ENCODE measurements at places on chromosomes 5 and 9. TPM values are rescaled to one million over a fixed set of nuclear protein-coding genes. Genes with fewer than 3 reads are reported as not detected.

Gene SMIM33
- not detected for total RNA-seq

- no peak for DNase-seq
Measured at GRCh38 chr5:173165177-173166016, 21.1 kb downstream of the BNIP1 start.

Gene TAS2R1
- not detected for total RNA-seq

GRCh38 chr5:32202394-32202793, 28.3 kb upstream of the GOLPH3 start:
- no peak for DNase-seq

- no peak for DNase-seq
Measured at GRCh38 chr5:141031006-141031405, 20.2 kb upstream of the PCDHB1 start.

Gene SLC45A2
- not detected for total RNA-seq

GRCh38 chr5:1788200-1788599, 11.4 kb downstream of the MRPL36 start:
- no peak for DNase-seq

GRCh38 chr9:316382-316965, 101.8 kb downstream of the DOCK8 start:
- DNase-seq, result peak; percentile 11

DNA sequence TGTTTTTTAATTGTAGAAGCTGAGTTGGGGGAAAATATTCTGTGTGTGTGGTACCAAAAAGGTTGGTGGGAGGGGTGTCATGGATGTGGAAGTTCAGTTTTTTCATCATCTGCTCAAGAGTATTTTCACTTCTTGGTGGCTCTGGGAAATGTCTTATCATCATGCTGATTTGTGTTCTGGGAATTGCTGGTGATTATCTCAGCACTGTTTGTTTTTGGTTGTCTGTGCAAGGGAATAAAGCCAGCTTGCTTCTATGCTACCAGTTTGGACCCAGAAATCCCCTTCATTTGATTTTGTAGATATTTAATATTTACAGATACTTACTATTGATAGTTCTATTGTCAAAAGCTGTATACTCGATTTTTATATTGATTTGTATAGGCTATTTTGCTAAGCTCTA, 2289.7 kb downstream of the MAT2B start:
- DNase-seq, result no peak

GRCh38 chr5:50401336-50401735, 39.8 kb downstream of the EMB start:
- no peak for DNase-seq

DNA sequence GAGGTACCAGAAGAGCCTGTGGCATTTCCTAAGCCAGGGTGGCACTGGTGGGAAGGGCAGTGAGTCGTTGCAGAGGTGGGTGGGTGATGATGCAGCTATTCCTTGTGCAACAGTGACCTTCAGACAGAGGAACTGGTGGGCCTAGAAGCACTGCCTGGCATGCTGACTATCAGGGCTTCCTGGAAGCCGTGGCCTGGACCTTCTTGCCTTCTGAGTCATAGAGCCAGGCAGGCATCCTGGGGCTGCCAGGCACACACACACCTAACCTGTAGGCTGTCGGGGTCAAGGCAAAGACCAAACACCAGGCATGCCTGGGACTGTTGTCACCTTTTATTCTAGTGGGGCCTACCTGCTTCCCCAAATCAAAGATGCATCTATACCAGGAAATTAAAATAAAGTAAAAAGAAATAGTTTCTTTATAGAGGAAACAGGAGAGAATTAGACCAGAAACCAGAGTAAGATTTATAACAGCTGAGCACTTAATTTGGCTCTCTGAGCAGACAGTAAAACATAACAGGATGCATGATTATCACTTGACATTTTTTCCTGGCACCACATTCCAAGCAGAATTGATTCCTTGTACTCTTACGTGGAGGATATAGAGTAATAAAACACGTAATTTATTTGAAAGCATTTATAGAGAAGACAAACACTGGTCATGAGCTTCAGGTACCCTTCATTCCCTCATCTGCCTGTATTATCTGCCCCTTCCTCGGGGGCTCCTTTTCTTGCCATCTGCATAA, 25.1 kb downstream of the NANS start:
- no peak for DNase-seq

GRCh38 chr5:179820127-179820482, 600 bp upstream of the SQSTM1 start:
- DNase-seq, result no peak

DNA sequence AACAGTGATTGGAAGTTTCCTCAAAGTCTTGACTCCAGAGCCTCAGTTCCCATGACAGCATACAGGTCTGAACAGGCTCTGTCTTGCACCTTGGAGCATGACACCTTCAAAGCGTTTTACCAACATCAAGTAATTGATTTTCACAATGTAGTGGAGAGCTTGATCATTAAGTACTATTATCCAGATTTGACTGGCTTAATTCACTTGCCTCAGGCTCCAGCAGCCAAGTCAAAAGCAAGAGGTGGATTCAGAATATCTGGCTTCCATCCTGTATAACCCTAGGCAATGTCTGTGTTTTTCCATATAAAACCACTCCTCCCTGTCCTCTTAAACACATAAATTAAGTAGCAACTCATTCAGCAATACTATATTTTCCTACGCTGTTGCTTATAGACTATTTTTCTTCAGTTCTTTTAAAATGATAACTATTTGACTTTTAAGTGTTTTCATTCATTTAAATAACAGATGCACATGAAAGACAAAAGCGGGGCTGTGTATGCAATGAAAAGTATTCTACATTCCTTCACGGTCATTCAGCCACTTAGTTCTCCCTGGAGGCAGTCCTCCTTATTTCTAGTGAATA, 150.8 kb upstream of the RANBP3L start:
- no peak for DNase-seq

DNA sequence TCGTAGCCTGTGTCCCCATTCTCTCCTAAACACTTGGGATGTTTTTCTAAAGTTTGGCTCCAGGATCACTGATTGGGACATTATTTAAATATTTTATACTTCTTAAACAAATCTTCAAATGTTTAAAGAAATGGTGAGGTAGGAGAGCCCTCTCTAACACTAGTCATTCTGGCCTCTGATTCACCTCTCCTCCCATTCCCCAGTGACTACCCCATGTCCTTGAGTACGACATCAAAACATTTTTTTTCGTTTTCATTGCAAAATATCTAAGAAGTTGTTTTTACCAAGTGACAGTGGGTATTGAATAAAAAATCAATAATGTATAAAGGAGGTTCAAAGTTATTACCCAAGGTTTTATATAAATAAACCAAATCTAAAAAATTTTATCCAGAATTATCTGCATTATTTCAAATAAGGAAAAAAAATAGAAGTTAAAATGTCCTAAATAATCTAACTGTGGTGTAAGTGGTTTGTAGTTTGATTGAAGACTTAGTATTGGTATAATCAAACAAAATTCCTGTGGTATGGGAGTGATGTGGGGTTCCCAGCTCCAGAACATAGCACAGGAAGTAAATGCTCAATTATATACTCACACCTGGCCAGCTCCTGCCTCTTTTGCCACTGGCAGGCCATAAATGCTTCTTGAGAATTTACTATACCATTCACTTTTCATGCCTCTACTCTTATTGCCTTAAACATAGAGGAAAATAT, 51.1 kb downstream of the MAST4 start:
- no peak for DNase-seq

Gene C9orf85
- total RNA-seq, result 12.1 TPM

- no peak for DNase-seq
Measured at GRCh38 chr5:67426961-67427849, 230.6 kb upstream of the CD180 start.

DNA sequence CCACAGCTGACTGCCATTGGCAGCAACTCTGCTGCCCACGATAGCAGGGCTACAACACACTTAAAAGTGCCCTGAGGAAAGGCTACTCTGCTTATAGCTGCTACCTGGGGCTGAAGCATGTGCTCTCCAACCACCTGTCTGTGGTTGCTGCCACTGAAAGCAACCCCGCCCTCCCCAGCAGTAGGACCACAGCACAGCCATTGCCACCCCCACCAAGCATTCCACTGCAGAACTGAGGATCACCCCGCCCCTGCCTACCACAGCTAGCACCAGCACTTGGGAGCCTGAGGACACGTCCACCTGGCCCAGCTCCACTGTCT, 85.8 kb downstream of the LPAR1 start:
- no peak for DNase-seq

- DNase-seq, result no peak
Measured at GRCh38 chr9:26210338-26210851, 532.2 kb upstream of the TUSC1 start.

DNA sequence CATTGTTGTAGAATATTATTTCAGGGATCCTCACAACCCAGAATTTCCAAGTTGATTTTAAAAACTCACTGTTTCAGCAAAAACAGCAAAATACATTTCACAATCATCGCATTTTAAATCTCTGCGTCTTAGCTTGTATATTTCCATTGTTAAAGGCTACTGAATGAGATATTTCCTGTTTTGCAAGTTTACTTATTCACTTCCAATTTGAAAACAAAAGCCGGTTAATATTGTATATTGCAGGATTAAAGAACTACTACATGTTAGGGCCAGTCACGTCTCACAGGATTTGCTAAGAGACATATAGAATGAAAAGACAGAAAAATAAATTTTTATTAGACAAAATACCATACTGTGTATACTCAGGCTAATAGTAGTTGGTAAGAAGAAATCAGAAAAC, 395.9 kb upstream of the CDH9 start:
- DNase-seq, result no peak

- no peak for DNase-seq
Measured at GRCh38 chr5:77431286-77431685, 60.8 kb downstream of the WDR41 start.

Measured in OCI-LY7 (cell line).